Right lung (tissue), 10 donors: ENCODE measurements at places on chromosomes 16 and 17.

- peak; percentile 67 for DNase-seq
These were observed 527 bp downstream of the SIAH1 start for GRCh38 chr16:48384520-48385252.

DNA sequence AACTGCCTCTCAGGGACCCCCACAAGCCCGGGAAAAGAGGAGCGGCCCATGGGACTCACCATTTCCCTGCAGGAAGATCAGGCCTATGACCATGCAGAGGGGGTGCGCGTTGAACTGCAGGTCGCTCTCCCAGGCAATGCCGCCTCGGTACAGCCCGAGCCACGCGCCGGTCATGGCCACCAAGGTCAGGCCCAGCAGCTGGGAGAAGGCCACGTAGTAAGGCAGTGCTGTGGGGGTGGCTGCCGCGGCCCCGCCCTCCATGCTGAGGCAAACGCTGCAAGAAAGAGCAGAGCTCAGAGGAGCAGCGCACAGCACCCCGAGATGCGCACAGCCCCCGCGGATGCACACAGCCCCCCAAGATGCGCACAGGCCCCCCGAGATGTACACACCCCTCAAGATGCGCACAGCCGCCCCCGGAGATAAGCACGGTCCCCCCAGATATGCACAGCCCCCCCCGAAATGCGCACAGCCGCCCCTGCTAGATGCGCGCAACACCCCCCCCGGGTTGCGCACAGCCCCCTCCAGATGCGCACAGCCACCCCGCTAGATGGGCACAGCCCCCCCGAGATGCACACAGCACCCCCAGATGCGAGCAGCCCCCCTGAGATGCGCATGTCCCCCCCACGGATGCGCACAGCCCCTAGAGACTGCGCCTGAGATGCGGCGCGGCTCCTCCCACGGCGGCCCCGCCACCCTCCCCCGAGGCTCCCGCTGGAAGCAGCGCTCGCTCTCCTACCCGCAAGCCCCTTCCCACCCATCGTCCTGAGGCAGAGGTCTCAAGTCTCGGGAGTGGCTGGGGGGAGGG lies 8.6 kb downstream of the CYB561 start:
- no peak for DNase-seq

- no peak for DNase-seq
These were observed 1332.3 kb downstream of the CDH11 start for GRCh38 chr16:63789603-63790002.

GRCh38 chr16:10668322-10669045 lies 26.2 kb downstream of the TEKT5 start:
- no peak for DNase-seq

DNA sequence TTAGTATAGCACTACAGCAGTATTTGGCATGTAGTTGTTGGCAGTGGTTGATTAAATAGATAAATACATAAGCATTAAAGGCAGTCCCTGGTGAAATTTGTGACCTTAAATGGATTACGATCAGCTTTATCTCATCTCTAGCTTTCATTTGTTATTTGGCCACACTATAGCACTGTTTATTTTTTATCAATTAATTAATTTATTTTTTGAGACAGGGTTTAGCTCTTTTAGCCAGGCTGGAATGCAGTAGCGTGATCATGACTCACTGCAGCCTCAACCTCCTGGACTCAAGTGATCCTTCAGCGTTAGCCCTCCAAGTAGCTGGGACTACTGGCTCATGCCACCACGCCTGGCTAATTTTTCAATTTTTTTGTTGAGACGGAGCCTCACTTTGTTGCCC lies 18.7 kb upstream of the ARHGAP17 start:
- no peak for DNase-seq

DNA sequence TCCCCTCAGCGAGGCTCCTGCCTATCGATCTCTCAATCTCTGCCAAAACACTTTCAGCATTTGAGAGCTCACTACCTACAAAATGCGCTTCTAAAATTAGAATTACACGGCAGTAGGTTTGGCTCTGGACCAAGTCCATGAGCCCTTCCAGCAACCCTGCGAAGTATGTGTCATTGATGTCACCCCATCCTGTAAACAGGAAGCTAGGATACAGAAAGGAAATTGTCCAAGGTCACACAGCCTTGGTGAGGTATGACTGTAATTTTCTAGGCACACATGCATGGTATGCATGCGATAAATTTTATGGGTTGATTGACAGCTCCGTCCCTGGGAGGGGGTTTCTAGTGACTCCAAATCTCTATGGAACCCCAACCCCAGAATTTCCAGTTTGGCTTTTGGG lies 330.3 kb upstream of the CDH5 start:
- no peak for DNase-seq

- no peak for DNase-seq
These were observed 325.5 kb downstream of the C16orf95 start for GRCh38 chr16:86991679-86992078.

- no peak for DNase-seq
These were observed 175.3 kb downstream of the NPIPB11 start for GRCh38 chr16:29231244-29231643.

GRCh38 chr17:49358641-49359247 lies 3.3 kb downstream of the ZNF652 start:
- DNase-seq: no peak

DNA sequence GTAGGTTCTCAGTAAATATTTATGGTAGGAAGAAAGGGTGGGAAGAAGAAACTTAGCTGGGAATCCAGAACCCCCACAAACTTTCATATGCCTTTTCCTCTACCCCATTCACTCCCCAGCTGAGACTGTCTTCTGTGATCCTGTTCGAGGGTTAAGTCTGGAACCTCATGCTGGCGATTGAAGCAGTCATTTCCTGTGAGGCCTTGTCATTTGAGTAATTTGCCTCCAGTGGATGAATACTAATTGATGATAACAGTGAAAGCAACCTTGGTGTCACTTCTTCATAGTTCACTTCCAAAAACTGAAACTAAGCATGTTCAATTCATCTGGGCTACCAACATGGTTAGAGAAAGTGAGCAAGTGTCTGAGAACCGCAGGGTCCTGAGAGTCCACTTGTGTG lies 401.2 kb downstream of the CDH13 start:
- DNase-seq: no peak

GRCh38 chr16:54128629-54129234 lies 157.9 kb downstream of the IRX3 start:
- DNase-seq: no peak

GRCh38 chr17:46874906-46875305 lies 23.5 kb downstream of the WNT9B start:
- DNase-seq: no peak
